ENCODE measurements at places on chromosomes 6 and 20.

- DNase-seq = no peak
Measured at GRCh38 chr6:139926711-139927110, 552.3 kb upstream of the CITED2 start.

GRCh38 chr6:148069256-148069655 is 273.4 kb upstream of the SASH1 start:
- DNase-seq = no peak

GRCh38 chr6:105869835-105870440 is 216.2 kb upstream of the PRDM1 start:
- DNase-seq = no peak

DNA sequence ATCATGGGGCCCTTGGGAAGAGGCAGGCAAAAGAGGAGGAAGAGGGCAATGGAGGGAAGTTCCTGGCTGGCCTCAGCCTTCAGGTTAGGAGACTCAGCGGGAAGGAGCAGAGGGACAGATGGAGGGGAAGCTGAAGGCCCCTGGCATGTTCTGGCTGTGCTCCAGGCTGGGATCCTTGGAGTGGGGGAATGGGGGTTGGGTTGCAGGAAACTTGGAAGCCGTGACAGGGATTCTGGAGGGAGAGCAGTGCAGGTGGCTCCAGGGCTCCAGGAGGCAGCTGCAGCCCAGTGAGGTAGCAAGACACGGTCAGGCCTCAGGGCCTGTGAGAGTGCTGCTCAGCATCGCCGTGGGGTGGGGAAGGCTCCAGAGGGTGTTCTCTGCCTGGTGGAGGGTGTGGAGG is 64.6 kb upstream of the SCP2D1 start:
- DNase-seq = no peak

DNA sequence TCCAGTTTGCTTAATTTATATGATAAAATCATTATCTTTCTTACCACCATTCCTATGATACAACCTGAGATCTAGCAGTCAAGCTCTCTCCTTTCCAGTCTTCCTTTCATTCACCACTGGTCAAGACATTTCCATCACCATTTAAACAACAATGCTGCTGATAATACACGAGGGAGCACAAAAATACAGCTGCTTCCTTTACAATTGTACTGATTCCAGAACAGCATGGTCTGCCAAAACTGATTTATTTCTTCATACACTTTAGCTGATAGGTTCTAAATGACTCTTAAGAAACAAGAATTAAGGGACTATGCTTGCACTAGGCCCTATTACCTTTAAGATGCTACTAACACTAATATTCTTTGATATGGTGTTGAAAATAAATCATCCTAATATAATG is 65.0 kb downstream of the EPM2A start:
- no peak for DNase-seq

DNA sequence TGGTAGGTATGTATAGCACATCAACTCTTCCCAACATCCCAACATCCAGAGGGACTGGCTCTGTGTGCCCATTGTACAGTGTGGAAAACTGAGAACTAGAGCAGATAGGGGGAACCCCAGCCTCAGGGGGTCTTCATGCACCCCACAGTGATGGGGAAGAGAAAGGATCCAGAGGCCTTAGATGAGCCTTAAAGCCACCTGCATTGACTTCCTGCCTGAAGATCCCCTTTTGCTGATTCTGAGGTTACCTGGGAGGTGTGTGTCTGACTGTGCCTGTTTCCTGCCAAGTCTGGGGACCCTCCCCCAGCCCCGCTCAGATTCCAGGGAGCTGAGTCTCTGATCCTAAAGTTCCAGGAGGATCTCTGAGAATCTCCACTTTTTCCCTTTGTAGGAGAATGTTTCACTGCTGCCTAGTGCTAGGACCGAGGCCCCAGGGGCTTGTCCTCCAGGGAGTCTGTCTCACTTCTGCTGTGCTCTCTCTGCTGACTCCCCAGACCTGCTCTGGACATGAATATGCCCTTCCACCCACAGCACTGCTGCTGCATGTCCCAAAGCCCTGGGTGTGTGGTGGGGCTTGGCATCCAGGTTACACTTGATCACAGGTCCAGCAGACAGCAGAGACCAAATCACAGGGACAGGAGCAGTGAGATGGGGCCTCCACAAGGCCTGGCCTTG is 12.8 kb upstream of the PGC start:
- DNase-seq = no peak

GRCh38 chr6:334536-335510 is 42.5 kb downstream of the DUSP22 start:
- no peak for DNase-seq

- no peak for DNase-seq
Measured at GRCh38 chr6:93447874-93448273, 28.5 kb upstream of the EPHA7 start.

DNA sequence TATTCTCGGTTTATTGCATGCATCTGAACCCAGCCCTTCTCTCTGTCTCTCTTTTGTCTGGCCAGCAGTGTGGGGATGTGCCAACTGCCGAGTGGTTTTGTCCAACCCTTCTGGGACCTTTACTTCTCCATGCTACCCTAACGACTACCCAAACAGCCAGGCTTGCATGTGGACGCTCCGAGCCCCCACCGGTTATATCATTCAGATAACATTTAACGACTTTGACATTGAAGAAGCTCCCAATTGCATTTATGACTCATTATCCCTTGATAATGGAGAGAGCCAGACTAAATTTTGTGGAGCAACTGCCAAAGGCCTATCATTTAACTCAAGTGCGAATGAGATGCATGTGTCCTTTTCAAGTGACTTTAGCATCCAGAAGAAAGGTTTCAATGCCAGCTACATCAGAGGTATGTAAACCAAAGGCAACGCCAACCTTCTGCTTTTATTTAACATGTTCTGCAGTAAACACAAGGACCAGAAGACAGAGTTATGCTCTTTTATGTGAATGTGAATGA is 65.8 kb downstream of the ADGRG6 start:
- DNase-seq = no peak

DNA sequence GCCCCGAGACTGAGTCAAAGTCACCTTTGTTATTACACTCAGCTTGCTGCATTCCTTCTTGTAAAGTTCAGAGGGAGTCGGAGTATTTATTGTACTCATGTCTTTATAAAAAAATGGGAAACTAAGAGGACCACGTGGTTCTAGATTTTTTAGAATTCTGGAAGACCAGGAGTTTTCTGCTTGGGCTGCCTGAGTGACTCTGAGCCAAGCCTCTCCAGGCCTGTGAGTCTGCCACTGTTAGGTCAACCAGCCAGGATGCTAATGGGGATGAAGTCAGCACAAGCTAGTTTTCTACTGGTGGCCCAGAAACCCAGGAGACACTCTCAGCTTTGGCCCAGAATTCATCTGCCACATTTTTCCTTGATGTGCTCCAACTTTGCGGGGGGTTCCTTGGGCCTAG is 453.5 kb upstream of the SULF2 start:
- no peak for DNase-seq

DNA sequence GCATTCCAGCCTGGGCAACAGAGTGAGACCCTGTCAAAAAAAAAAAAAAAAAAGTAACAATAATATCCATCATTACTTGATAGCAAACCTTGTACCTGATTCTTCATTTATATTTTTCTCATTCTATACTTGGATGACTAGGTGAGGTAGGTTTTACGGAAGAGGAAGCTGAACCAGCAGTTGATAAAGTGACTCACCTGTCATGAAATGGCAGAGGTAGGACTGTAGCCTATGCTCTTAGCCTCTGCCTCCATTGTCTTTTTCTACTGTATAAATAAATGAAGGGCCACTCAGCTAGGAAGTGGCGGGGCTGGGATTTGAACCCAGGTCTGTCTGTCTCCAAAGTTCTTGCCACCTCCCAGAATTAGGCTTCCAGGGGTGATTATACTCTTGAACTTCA is 20.7 kb upstream of the EPB41L1 start:
- DNase-seq = no peak

DNA sequence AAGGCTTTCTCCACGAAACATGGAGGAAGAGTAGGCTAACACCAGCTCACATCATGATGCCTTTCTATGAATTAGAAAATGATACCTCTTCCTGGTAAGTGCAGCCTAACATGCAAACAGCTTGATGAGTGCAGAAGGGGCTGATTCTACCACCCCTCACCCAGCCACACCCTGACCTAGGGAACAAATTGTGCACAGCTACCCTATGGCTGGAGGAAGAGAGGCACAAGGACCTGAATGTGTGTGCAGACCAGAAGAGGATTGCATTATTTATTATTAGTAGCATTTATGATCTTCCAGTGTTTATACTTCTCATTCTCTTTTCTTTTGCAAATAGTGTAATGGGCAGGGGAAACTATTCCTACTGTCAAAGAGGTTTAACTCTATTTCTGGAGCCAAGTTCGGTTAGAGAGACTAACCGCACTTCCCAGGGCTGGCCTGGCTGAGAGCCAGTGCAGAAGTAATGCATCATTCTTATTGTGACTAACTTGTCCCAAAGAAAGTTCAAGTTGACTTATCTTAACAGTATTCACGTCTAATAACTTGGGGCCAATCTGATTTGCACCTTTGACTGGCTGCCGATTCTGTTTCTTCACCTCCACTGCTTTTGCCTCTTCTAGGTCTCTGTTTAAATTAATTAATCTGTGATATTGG is 237.5 kb downstream of the CD83 start:
- DNase-seq = no peak

DNA sequence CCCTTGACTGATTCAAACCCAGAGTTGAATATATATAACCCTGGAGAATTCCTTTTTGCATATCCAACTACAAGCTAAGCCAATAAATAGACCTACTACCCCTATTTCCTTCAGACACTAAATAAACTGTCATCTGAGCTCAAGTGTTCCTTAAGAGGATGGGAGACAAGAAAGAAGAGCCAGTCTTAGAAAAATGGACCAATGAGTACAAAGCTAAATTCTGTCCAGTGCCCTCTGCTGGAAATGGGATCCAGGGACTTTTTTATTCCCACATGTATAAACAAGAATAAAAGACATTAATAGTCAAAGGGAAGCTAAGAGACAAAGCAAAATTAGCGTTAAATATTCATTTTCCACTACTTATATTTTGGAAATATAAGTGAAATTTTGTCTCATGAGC is 4.8 kb downstream of the PPP1R10 start:
- DNase-seq = no peak

GRCh38 chr6:72819609-72820008 is 197.7 kb downstream of the KCNQ5 start:
- no peak for DNase-seq

DNA sequence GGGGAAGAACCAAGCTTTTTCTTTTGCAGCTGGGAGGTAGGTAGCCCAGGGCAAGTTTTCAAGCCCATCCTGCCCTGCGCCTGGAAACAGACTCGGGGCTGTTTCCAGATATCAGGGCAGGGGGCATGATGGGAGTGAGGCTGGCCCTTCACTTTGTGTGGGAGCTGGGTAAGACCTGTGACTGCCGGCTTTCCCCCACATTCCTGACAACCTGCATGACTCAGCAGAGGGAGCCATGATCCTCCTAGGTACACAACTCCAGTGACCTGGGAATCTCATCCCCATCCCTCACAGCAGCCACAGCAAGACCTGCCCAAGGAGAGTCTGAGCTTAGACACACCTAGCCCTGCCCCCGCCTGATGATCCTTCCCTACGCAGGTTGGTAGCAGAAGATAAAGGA is 280.8 kb downstream of the SOX4 start:
- DNase-seq = no peak

DNA sequence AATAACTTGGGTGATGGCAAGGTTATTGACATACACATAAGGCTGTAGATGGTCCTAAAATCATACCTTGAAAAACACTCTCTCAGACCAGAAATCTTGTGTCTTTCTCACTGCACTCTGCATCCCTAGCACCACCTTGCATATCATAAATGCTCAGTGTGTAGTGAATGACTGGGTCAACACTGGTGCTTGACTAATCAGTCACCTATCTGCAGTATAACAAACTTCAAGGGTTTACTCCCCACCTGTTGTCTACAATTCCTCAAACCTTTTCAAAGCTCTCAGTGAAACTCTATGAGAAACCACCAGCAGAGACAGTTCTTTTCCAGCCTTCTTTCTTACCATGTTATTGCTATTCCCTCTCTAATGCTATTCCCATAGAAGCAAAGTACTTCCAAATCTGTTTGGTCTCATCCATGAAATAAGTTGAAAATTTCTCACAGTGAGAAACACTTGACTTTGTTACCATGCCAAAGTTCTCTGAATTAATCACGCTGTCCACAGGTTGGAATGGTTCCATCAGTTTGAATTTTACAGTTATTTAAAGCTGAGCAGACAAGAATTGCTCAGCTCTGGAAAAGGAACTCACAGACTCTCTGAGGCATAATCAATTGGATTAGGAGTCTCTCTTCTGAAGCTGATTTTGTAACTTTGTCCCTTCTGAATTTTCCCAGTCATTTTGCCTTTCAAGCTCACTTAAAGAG is 104.8 kb upstream of the EYA4 start:
- DNase-seq = no peak

GRCh38 chr20:59630526-59630925 is 26.2 kb downstream of the PHACTR3 start:
- DNase-seq = no peak

- DNase-seq = no peak
Measured at GRCh38 chr6:36956446-36956820, 1.9 kb downstream of the PI16 start.

GRCh38 chr6:16236631-16237199 is 1.7 kb upstream of the GMPR start:
- DNase-seq = no peak

DNA sequence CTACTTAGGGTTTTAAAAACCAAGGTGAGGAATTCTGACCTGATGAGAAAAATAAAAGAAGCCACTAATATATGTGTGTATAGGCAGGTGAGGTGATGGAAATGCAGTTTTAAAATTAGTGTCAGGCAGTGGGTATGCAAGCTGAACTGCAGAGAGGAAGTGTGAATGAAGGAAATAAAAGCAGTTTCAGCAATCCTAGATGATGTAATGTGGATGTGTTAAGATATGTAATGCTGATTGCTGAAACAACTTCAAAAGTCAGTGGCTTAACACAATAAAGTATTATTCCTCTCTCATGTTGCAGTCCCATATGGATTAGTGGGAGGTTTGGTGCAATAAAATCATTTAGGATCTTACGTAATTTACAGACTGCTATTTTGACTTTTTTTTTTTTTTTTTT is 119.9 kb upstream of the ASCC3 start:
- no peak for DNase-seq

DNA sequence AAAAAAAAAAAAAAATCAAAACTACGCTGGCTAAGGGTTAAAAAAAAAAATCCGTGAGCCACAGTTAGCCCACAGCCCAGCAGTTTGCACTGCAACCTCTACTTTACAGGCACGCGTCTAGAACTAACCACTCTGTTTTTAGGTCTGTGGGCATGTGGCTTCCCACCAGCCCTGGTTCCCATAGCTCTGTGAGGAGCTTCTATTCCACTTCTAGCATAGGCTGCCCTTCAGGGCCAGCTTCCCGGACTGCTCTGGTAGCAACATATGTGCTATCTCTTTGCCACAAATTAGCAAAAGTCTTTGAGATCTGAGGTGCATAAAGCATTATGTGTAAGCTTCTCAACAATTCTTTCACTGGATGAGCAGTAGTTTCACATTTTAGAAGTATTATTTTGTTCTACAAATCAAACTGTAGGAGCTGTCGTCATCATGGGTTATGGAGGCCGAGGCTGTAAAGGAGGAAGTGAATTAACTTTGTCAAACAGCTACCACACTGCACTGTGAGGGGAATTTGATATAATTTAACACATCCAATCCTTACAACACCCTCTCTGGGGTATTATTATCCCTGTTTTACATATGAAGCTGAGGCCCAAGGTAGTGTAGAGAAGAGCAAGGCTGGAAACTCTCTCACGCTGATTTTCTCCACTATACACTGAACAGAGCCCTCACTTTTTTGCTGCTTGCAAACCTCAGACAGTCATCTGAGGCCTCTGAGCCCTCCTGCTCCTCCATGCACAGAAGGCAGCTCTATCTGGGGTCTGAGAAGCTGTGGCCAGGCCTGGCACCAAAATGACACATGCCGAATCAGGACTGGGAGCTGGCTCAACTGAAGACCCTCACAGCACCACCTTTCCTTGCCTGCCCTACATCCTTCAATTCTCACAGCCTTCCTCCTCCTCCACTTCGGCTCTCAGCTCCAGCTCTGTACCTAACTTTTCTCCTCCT is 35.4 kb downstream of the MAN1A1 start:
- no peak for DNase-seq
